NCI-H2107 (cell line): ENCODE measurements at places on chromosomes 1 and 21.

DNA sequence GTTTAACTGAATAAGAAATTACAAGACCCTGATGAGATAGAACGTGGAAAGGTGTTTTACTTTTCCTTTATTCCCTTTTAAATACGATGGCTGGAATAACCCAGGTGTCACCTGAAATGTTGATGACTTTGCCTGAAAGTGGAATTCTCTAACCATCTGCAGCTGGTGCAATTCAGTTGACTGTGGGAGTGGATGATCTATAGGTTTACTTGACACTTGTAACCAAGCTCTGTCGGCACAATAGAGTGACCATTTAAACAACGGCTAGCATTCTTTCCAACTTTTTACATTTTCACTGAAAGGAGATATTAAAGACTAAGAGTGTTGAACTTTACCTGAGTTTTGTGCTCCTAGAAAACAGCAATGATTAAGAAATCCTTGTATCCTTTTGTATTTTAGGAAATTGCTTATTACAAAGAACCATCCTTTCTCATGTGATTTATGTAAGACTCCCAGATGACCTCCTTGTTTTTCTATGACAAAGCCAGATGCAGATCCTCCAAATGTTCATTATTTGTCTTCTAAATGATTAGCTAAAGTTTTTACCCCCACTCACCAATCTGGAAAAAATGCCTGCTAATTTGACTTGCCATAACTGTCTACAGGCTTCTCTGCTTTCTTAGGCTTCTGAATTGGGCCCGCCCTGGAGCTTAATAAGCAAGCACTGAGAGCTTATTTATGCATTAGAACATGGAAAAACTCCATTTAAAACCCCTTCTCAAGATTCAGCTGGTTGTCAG, 129.5 kb upstream of the LRRC7 start:
- DNase-seq: no peak

GRCh38 chr1:203075236-203076030, 10.4 kb downstream of the MYOG start:
- DNase-seq: no peak

DNA sequence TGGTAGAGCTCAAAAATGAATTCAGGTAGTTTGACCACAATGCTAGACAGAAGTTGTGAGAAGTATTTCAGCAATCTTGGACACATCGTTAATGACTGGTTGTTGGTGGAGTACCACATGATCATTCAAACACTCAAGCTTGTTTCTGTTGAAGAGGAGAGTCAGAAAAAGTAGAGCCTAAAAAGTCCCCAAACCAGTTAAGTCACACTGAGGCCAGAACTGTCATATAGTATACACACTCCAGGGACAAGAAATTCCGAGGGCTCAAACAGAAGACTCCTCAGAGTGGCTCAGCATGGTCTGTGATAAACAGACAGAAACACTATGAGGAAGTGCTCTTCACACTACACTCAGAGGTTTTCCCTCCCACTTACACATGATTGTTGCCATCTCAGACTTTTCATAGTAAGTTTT, 5.8 kb downstream of the TRIM33 start:
- no peak for DNase-seq

DNA sequence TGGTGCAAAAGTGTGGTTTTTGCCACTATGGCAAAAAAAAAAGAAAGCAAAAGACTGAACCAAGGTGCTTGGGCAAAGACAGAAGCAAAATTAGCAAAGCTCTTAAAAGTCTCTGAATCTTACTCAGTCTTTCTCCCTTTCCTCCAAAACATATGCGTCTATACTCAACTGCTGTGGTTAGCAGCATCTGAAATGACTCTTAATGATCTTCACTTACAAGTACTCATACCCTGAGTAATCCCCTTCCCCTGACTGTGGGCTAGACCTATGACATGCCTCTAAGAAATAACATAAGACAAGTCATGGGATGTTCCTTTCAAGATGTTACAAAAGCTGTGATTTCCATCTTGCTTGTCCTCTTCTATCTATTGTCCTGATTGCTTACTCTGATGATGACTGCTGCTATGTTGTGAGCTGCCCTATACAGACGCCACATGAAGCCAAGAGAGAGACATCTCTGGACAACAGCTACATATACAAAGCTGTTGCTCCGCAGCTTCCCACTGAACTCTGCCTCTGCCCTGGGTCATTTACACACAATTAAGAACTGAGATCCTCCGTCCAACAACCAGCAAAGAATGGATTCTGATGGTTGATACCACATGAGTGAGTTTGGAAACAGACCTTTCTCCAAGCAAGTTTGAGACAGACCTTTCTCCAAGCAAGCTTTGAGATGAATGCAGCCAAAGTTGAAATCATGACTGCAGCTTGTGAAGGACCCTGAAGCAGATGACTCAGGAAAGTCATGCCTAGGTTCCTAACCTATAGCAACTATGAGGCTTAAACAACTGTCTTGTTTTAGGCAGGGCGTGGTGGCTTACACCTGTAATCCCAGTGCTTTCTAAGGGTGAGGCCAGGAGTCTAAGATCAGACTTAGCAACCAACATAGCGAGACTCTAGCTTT, 55.2 kb downstream of the PUM1 start:
- no peak for DNase-seq

DNA sequence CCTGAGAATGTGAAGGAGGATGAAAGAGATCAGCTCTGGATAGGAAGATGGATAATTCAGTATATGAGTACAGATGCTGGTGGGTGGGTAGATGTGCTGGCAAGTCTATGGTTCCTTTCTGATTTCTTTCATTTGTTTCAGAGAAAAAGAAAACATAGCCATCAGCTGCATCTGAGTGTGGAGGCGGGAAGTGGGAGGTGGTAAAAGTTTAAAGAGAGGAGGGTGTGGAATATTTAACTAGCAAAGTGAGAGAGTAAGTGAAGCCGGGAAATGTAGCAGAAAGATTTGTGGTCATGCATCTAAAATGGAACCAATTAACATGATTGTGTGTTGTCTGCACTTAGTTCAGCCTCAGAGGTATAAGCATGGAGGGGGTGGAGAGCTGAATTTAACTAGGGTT, 16.4 kb downstream of the RPE65 start:
- DNase-seq: no peak

- DNase-seq: peak; percentile 12
Observed at GRCh38 chr1:246450611-246451251, 56.3 kb downstream of the SMYD3 start.

DNA sequence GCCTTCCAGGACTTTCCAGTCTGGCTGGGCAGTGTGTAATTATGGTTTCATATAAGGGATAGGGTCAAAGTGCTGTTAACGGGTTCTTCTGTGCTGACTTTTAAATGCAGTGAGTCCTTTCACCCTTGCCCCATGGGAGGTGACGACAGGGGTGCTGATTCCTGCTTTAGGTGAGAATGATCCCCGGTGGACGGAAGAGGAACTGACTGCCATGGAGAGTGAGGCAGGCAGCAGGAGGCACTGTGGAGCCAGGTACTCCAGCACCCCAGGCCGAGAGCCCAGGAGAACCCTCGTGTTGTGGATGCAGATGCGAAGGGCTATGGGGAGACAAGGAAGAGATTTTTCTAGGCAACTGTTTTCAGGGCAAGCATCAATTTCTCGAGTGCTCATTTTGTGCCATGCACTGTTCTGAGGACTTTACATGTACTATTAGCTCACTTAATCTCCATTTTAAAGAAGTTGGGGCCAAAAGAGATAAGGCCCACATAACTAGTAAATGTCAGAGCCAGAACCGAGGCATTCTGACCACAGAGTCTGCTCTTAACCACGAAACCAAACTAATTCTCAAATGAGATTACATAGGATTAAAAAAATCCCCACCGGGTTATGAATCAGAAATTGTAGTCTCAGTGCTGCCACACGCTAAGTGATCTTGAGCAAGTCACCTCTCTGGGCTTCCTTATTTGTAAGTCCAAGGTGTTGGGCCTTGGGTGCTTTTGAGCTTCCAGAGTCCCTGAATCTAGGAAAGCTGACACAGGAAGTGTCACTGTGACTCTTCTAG, 28.2 kb downstream of the STPG1 start:
- DNase-seq: no peak

DNA sequence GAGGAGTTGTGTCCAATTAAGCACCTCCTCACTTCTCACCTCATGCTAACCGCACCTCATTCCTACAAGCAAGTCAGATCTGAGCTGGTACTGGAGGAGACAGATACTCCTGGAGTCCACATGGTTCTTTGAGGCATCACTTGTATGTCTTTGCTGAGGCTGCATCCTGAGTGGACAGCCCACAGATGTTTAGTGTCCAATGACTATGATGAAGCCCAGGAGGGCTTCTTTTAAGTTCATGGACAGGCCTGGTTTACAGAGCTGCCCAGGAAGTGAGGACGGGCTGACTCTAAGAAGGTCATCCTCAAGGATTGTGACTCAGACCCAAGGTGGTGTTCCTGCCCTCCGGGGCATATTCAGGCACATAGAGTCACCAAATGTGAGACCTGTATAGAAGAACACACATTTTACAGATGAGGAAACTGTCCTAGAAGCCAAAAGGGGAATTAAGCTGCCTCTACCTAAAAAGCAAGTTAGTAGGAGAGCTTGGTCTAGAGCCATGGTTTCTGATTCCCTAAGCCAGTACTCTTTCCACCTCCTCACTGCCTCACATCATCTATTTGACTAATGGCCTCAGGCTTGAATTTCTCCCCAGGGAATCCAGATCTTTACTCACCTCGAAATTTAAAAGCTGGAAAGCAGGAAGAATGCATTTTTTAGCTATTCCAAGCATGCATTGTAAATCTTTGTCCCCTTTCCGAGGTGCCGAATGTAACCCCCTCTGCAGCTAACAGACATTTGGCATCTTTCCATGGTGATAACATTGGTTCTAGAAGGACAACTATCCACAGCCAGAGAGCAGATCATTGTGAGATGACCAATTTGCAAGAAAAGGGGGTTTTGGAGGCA, 228.1 kb downstream of the OMA1 start:
- no peak for DNase-seq

DNA sequence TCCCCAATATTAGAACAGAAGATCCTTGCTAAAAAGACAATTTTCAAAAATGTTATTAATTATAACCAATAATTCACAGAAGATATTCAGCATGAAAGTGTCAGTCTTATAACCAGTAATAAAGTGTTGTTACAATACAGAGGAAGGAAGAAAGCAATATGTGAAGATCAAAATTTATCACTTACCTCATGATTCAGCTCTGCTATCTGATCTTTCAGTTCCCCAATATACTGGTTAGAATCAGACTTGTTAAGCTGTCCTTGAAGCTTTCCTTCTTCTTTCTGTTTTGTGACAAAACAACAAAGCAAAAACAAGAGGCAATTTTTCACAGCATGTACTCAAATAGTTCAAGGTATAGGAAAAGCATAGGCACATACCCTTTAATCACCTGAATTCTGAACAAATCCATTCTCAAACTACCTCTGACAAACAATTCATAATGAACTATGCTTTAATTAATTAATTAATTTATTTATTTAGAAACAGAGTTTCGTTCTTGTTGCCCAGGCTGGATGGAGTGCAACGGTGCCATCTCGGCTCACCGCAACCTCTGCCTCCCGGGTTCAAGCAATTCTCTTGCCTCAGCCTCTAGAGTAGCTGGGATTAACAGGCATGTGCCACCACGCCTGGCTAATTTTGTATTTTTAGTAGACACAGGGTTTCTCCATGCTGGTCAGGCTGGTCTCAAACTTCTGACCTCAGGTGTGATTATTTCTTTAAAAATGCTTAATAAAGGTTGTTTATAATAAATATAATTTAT, 76.9 kb upstream of the GFI1 start:
- DNase-seq: no peak

DNA sequence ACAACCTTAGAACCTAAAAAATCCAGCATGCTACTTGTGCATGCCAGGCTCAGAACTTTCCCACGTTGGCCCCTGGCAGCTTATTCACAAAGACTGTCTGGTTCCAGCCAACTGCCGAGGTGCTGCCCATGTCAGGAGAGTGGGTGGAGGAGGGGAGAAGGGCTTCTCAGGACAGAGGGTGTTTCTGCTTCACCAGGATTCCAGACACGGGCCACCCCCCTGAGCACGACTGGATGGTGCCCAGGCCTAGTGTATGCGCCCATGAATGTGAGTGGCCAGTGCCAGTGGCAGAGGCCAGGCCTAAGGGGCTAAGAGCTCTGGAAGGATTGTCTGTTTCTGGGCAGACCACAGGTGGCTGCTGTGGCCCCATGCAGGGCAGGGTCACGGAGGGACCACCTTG, 148.2 kb upstream of the COL6A1 start:
- DNase-seq: no peak

GRCh38 chr1:64043976-64044375, 159.4 kb upstream of the UBE2U start:
- DNase-seq: no peak

DNA sequence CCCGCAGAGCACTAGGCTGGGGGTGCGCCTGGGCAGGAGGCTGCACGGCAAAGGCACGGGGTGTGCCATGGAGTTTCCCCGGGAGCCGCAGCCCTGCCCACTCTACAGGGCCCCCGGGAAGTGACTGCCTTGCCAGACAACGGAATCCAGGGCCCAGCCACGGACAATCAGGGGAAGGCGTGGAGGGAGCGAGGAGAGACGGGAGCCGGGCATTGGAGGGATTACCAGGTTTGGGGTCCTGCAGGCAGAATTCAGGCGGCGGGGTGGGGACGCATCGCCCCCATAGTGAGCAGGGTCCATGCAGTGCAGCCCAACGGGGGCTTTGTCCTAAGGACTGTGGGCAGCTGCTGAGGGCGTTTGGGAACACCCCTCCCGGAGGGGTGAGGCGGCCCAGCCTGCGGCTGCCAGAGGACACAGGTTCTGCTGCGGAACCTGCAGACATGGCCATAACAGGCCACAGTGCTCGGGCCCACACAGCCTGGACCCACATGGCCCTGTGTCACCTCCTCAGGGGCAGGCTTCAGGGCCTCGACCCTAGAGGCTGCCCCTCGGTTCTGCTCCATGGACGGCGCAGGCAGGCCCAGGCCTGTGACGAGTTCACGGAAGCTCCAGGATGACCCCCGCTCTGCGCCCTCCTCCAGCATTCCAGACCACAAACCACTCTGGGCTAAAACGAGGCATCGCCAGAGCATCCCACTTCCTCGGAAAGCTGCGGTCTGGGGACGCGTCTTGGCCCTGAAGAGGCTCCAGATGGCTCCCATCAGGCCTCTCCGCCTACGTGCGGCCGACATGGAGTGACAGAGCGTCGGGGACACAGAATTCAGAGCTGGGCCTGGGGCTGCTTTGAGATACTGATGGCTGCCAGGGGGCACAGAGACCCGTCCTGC, 54.5 kb downstream of the COL6A1 start:
- DNase-seq: no peak

GRCh38 chr1:113027449-113027848, 45.5 kb upstream of the LRIG2 start:
- DNase-seq: no peak

DNA sequence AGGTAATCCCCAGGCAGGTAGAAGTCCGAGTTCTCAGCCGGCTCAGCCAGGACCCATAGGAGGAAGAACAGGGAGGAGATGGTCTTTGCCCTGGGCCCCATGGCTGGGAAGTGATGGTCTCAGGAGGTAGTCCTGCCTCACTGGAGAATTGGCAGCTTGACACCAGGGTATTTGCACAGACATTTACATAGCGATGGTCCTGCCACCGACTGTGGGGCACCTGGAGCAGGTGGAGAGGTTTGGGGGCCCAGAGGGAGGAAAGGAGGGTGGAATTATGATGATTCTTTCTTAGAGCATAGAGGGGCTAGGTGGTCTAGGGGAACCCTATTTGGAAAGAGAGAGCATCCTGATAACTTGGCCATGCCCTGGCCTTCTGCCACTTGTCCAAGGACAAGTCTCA, at the start of gene TAS1R2:
TSS of gene TAS1R2 (minus strand) at position 101 of the 400 bp plus-strand sequence. CDS start at position 101, 0 bp downstream.
- no peak for DNase-seq
